Right kidney (tissue), 9 donors: ENCODE measurements at places on chromosomes 4 and X.

DNA sequence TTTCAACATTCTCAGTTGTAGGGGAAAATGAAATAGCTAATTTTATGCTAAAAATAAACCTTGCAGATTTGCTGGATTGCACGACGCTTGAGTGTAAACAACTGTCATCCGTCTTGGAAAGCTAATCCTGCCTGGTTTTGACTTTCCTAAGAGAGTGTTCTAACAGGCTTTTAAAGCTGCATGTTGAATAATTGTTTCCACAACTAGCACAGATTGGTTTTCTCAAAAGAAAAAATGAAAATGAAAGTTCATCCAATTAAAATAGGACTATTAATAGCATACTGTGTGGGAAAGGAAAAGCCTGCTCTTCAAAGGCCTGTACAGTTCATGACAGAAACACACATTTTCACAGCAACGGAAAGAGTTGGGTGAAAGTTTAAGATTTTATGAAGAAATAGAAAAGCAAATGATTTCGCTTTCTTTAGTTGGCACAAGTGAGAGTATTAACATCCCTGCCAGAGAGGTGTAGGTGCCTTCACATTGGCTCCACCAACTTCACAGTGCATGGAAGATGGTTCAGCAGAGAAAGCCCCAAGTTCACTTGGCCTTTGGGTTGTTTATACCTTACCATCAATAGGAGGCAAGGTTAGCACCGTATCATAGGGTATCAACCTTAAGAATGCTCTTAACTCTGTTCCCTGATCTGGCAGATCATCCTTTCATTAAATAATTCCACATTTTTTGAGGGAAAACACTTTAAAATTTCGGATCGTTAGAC, 140.0 kb upstream of the GUCY1A1 start:
- DNase-seq, result no peak

DNA sequence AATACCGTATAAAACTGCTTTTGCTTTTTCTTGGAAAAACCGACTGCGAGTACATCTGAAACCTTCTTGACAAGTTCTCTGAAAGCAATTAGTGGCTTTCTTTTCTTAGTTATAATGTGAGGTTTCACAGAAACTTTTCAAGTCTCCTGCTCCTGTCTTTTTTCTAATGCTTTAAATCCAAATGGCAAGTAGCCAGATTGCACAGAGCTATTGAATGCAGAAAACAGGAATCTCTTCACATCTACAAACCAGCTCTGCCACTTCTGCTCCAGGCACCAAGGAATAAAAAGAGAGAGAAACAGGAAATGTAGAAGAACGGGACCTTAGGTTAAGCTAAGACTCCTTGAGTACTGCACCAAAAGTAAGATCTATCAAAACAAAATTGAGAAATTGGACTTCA, 267.3 kb upstream of the TET2 start:
- DNase-seq, result no peak

DNA sequence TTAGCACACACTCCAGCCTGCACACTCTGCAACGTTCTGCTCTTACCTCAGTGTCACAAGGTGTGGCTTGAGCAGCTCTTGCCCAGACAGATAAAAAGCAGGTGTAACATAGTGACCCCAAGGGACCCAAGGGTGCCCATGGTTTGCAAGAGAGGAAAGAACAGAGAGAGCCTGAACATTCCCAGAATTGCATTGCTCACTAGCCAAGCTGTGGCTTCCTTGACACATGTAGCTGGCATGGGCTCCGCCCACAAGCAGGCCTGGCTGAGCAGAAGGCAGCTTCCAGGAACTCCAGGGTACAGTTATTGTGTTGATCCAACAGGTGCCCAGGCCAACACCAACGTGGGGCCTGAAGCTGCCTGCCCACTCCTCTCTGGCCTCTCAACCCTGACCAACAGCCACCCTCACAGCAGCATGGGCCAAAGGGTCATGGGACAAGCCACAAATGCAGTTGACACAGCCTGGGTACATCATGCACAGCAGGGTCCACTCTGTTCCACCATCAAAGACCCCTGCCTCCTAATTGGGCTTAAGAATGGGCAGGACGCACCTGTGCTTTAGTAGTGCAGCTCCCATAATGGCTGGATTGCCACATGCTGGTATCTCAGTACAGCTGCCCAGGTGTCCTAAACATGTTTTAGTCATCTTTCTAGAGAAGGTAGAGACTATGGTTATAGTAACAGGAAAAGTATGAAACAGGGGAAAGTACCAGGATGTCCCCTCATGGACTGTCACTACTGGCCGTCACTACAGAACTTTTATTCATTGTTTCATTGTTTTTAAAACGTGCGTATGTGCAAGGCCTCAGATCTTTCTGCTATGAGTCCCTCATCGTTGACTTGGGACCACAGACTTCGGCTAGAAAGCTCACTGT, 73.7 kb upstream of the ACSL1 start:
- no peak for DNase-seq

DNA sequence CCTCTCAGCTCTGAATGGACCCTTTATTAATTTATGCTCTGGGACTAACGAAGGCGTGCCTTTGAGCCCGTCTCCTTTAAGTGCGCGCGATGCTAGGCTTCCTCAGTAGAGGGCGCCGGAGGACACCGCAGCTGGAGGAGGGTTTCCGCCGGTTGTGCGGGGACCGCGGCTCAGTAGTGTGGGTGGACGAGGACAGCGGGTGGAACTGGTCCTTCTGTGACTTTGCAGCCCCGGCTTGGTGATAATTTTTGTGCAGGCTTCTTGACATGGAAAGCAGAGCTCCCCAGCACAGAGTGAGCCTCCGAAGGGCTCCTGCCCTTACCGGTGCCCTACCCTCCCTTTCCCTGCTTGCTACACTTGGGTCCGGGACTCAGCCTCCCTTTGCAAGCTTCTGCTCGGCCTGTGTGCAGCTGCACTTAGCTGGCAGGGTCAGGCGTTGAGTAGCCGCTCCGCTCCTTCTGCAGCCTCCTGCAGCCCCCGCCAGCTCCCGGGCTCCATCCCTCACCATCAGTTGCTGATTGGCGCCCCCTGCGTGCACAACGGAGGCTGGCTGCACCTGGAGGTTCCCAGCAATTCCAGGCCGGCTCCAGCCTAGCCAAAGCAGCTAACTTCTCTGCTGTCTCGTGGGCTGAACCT, 26.8 kb upstream of the BOD1L1 start:
- DNase-seq, result peak; percentile 81

GRCh38 chr4:106587558-106587957, 219.0 kb upstream of the GIMD1 start:
- DNase-seq, result no peak

DNA sequence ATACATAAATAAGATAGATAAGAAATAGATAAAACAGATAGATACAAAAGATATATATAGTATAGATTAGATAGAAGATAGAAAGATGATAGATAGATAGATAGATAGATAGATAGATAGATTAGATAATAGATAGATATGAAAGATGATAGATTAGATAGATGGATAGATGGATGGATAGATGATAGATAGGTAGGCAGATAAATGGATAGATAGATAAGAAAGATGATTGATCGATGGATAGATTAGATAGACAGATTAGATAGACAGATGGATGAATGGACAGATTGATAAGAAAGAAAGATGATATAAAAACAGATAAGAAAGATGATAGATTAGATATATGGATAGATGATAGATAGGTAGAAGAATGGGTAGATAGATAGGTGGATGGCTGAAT, 90.3 kb downstream of the SMIM20 start:
- DNase-seq, result no peak

DNA sequence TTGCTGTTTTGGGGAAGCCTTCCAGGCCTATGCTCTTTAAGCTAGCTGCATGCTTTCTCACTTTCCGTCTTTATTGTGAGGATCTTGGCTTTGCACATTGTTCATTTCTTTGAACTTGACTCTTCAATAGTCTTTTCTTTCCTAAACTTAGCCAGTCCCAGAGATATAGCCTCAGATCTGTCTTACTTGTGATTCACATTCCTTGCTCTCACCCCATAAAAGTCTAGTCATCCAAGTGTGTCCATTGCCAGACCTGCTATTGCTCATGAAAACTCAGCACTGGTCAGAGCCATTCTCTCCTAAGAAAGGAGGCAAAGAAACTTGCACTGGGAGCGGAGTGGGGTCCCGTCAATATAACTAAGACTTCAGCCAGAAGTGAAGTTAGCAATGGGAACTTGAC, 275.0 kb upstream of the CTSO start:
- no peak for DNase-seq

- DNase-seq, result no peak
Observed at GRCh38 chrX:66601522-66601921, 37.4 kb downstream of the EDA2R start.

DNA sequence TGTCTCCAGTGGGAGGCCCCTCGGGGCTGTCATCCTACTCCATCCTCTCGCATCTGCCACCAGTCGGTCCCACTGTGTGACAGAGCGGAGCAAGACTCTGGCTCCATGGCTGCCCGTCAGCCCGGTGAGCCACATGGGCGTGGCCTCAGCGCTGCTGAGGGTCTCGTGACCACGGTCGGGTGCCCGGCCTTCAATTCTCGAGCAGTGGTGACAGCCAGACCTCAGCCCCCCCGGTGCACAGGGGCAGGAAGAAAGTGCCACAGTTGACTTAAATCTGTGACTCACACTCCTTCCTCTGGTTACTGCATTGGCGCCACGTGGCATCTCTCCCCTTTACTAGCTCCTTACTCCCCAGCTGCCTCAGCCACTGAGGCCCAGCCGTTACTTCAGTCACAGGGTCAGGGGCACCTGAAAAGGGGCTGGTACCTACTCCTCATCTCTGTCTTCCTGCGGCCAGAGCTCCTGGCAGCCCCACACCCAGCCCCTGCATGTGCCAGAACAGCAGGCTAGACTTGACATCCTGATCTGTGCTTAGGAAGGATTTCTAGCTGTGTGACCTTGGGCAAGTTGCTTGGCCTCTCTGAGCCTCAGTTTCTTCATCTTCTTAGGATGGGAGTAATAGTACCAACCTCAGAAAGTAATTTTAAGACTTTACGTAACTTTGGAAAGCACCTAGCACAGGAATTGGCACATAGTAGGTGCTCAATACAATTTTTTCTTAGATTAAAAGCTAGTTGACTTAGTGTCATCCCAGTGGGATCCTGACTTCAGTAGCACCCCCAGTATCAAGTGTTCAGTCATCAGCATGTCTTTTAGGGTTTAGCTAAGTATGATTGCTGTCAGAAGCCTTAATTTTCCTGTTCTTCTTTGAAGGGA, 66.1 kb downstream of the TNIP2 start:
- no peak for DNase-seq

- peak; percentile 31 for DNase-seq
Observed at GRCh38 chr4:53119680-53120079, 246.2 kb downstream of the SCFD2 start.

GRCh38 chr4:55270481-55270880, 75.6 kb upstream of the SRD5A3 start:
- no peak for DNase-seq

DNA sequence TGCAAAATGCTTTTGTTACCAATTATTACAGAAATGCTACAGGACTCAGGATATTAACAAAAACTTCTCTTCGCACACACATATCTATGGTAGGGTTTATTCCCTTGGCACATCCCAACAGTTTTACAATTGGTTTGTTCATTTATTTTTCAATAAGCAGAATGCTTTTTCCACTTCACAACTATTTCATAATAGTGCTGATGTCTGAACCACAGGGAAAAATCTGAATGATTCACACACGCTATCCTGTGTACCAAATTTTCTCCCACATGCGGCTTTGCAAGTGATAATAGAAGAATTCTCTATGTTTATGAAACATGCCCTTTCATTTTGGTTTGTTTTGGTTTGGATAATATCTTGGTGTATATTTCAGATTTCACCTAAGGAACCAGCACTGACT, 725.7 kb upstream of the TENM3 start:
- DNase-seq, result no peak

DNA sequence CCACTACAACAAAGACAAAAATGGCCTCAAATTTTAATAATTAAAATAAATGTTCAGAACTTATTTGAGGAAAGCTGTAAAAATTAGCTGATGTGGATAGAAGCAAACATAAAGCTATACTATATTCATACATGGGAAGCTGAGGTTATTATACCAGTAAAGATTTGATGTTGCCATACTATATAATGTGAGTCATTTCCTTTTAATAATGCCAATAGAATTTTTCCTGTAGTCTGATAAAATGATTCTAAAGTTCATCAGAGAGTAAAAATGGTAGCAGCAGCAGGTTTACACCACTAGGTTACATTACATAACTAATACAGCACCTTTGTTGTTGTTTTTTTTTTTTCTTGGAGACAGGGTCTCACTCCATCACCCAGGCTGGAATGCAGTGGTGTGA, 45.5 kb upstream of the CYP2U1 start:
- no peak for DNase-seq

- DNase-seq, result no peak
Observed at GRCh38 chr4:67522230-67522629, 23.1 kb downstream of the CENPC start.

GRCh38 chr4:86014599-86014998, 345.3 kb downstream of the MAPK10 start:
- DNase-seq, result no peak

- no peak for DNase-seq
Observed at GRCh38 chrX:1792636-1793035, 177.8 kb downstream of the ASMT start.

DNA sequence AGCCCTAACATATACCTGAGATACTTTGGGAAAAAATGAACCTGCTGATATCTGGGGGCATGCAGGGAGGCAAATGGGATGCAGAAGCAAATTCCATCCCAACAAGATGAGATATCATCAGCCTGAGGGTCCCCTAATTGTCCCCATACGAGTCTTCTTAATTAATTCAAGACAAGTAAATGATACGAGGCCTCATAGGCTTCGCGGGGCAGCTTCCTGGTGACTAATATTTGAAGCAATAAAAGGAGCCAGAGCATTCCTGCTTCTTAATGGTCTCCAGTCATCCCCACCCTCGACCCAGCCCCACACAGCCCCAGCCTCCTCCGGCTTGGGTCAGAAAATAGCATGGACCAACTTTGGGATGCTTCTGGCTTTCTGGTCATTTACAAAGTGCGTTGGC, 99.6 kb upstream of the MSX1 start:
- DNase-seq, result no peak

DNA sequence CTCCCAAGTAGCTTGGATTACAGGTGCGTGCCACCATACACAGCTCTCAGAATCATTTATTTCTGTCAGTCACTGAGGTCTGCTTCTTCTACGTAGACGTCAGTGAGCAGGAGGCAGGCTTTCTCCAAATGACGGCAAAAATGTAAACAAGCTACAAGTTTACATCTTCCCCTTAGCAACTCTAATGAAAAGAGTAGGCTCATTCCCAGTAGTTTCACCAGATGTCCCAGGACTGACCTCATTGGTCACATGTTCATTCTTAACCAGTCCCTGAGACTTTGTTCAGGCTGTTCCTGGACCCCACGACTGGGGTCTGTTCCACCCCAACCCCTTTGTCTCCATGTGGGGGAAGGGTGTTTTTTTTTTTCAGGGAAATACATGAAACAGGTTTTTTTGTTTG, 67.1 kb downstream of the TENM3 start:
- DNase-seq, result no peak

DNA sequence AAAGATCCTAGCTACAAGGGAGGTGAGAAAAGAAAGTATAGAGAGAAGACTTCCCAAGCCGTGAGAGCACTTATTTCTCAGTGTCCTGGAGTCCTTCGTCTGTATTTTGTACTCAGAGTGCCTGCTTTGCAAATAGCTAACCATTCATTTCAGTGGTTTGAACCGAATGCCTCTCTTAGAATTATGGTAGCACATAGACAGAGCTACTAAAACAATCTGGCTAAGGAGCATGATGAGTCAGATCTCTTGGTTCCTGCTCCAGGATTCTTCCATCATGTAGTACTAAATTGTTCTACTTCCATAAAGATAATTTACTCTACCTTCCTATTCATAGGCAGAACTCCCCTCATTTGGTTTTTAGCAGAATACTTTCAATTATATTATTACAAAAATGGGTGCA, 946.6 kb downstream of the STIM2 start:
- DNase-seq, result no peak

GRCh38 chr4:31803526-31804195, 1083.5 kb downstream of the PCDH7 start:
- DNase-seq, result no peak

GRCh38 chrX:40318076-40318475, 220.3 kb upstream of the BCOR start:
- no peak for DNase-seq
